ENCODE measurements at places on chromosomes 11 and 22. TPM values are rescaled to one million over a fixed set of nuclear protein-coding genes. Genes with fewer than 3 reads are reported as not detected.

GRCh38 chr11:60378354-60378753 lies at the start of gene MS4A7:
TSS of gene MS4A7 (plus strand) at chr11:60378532. CDS start at chr11:60383142, 4,610 bp downstream.
- no peak for DNase-seq

- no peak for DNase-seq
These were observed 68.0 kb upstream of the YWHAH start for GRCh38 chr22:31876156-31876920.

GRCh38 chr11:112582366-112582765 lies 321.7 kb upstream of the PLET1 start:
- no peak for DNase-seq

DNA sequence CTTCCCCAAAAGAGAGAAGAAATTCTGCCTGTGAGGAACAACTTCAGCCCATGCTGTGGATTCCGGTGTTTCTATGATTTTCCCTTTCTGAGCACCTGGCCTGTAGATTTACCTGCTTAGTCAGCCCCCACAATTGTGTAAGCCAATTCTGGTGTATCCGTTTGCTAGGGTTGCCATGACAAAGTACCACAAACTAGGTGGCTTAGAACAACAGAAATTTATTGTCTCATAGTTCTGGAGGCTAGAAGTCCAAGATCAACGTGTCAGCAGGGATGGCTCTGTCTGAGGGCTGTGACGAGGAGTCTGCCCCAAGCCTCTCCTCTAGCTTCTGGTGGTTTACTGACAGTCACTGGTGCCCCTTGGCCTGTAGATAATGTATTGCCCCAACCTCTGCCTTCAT lies 15.9 kb upstream of the CYB5R2 start:
- no peak for DNase-seq

- no peak for DNase-seq
These were observed 9.1 kb upstream of the ZBED5 start for GRCh38 chr11:10866893-10867331.

- DNase-seq: no peak
These were observed 26.2 kb downstream of the SUSD2 start for GRCh38 chr22:24207264-24208011.

GRCh38 chr22:37569921-37570660 lies 9.8 kb downstream of the LGALS2 start:
- DNase-seq: no peak

- DNase-seq: no peak
These were observed 33.8 kb downstream of the CASP4 start for GRCh38 chr11:104934594-104934993.

DNA sequence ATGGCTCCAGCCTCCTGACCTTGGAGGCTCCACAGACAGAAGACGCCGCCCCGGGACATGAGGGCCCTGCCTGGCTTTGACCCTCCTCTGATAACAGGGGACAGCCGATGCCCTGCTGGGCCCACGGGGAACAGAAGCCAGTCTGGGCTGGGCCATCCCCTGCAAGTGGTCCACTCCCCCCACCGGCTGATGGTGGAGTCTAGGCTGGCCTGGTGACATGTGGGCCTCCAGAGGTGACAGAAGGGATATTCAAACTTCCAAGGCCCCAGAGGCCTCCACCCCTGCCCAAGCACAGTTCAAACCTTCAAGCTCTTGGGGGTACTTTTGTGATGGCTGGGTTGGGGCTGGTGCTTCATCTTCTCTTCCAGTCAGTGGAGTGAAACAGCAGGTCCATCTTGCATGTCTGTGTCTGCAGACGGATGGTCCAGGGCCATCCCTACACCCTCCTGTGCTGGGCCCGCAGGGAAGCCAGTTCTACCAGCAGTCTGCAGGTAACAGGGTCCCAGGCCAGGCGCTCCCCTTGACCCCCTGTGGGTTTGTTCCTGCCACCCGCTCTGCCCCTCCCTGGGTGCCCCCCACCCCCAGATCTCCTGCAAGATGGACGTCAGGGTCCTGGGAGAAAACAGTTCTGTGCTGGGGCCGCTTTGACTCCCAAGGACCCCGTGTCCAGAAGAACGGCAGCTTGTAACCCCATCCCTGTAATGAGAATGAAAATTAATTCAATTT lies 929.9 kb downstream of the BRD1 start:
- DNase-seq: peak; percentile 28

DNA sequence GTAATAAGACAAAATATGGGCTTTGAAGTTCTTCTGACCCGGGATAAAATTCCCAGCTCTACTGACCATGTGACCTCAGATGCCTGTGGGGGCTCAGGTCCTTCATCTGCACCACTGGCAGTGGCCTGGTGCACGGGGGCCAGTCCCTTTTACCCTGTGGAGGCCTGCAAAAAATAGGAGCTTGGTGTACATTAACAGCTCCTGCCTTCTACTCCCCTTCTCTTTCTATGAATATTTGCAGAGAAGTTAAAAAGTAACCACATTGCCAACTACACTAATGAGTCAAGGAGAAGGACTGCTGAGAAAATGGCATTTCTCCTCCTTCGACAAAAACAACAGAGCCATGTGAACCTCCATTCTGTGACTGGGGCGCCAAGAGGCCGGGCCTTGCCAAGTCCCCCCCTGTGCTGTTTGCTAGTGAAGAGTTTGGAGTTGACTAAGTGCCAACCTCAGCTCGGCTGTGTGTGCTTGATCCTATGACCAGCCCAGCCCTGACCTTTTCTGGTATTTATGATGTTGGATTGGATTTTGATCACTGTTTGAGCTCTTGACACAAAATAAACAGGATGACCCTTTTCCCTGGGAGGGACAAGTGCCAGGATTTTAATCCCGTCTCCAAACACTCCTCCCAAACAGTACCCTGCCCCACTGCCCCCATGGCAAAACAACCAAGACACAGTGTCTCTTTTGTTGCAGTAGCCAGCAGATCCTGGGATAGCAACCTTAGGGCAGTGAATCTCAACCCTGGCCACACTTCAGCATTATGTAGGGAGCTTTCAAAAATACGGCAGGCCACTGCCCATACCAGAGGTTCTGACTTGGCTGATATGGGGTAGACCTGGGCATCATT lies 380.1 kb downstream of the LARGE1 start:
- DNase-seq: no peak

- DNase-seq: no peak
These were observed 13.2 kb upstream of the MICAL2 start for GRCh38 chr11:12097219-12097618.

GRCh38 chr11:125626288-125626950 lies 1.5 kb downstream of the CHEK1 start:
- peak; percentile 13 for DNase-seq

TRPM5 gene
- not detected for total RNA-seq

DNA sequence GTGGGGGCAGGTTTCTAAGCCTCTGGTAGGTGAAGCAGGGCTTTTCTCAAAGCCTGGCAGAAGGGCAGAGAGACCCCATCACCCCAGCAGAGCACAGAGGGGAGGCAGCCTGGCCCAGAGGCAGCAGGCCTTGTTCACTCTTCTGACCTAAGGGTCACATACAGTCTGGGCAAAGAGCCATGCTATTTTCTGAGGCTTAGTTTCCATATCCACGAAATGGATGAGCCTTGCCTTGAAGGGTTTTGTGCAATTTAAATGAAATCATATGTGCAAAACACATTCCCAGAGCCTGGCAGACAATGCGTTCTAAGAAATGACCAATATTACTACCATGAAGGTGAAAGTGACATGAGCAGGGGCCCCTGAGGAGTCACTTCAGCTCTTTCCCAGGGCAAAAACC lies 44.5 kb downstream of the HIRA start:
- no peak for DNase-seq

FGF3 gene
- 0.15 TPM for total RNA-seq

OR4C16 gene
- not detected for total RNA-seq

GRCh38 chr11:108817976-108818375 lies 153.1 kb downstream of the DDX10 start:
- no peak for DNase-seq

OR52I2 gene
- not detected for total RNA-seq

GRCh38 chr11:123316003-123316402 lies 114.1 kb upstream of the GRAMD1B start:
- DNase-seq: no peak

- DNase-seq: no peak
These were observed 3.3 kb upstream of the HTR3A start for GRCh38 chr11:113971506-113972195.

GRCh38 chr11:120985718-120986569 lies 38.0 kb upstream of the TBCEL start:
- peak; percentile 88 for DNase-seq

GRCh38 chr22:47176573-47177333 lies 414.3 kb downstream of the TBC1D22A start:
- no peak for DNase-seq

FAM180B gene
- not detected for total RNA-seq

OR8D4 gene
- not detected for total RNA-seq

DNA sequence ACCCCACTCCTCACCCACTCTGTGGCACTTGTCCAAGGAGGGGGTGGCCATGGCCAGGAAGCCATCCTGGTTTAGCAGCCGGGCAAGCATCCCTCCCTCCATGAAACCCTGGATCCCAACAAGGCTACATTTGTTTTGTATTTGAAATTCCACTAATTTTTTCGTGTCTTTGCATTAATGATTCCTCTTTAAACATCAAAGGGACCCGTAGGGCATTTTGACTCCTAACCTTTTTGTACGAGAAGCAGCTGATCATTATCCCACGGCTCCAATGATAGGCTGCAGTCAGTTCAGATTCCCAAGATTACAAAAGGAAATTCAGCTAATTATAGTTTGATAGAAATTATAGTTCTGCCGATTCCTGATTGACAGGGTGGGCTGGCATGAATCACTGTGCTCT lies 10.7 kb downstream of the MYEOV start:
- DNase-seq: no peak

Data from H7 (cell line).